Activated CD8-positive, alpha-beta memory T cell treated with anti-CD3 and anti-CD28 coated beads for 48 hours (primary cell): ENCODE measurements at places on chromosomes 5 and 9.

GRCh38 chr9:133953976-133954709 lies 38.0 kb downstream of the VAV2 start:
- no peak for DNase-seq

GRCh38 chr5:143306040-143306439 lies 97.4 kb downstream of the NR3C1 start:
- no peak for DNase-seq

DNA sequence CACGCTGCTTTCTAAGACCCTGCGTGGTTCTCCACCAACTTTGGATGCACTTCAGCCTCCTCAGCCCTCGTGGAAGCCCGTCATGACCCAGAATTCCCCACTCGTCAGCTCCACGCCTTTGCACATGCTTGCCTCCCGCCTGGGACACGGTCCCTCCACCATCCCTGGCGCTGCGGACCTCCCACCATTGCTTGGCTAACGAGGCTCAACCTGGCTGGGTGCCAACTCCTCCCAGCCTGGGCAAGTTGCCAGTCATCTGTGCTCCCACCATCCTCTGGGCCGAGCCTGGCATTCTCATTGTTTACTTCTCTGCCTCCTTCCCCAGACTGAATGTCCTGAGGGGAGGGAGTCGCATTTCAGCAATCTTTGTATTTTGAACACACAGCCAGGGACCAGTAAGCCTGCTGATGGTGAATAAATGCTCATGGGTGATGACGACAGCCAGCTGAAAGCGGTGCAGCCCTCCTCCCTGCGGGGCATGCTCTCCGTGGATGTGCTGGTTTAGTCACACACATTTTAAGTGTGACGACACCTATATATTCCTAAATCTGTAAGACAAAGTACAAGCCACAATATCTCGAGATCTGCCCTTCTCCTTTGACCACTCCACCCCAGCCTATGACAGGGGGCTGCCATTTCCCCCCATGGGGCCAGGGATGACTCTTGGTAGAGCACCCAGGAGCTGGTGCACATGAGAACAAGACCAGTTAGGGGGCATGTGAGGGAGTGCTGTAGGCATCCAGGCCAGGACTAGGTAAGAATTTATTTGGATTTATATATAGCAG lies 37.6 kb downstream of the ANKRD33B start:
- no peak for DNase-seq

GRCh38 chr5:124922255-124922975 lies 176.0 kb upstream of the ZNF608 start:
- DNase-seq = no peak

DNA sequence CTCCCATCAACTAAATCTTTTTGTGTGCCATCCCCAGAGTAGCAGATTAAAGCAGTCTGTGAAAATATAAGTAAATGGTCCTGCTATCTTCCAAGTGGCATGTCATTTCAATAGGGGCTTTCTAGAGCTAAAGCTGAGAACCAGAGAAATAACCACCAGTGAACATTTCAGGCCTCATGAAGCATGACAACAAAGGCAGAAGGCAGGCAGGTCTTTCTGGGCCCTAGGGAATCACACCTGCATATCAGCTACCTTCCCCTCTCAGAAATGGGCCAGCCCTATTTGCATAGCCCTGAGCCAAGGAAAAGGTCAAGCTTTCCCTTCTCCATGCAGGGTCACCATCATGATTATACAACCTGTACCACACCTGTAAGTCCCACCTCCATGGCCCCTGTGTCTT lies 205.3 kb downstream of the DEPDC1B start:
- no peak for DNase-seq

DNA sequence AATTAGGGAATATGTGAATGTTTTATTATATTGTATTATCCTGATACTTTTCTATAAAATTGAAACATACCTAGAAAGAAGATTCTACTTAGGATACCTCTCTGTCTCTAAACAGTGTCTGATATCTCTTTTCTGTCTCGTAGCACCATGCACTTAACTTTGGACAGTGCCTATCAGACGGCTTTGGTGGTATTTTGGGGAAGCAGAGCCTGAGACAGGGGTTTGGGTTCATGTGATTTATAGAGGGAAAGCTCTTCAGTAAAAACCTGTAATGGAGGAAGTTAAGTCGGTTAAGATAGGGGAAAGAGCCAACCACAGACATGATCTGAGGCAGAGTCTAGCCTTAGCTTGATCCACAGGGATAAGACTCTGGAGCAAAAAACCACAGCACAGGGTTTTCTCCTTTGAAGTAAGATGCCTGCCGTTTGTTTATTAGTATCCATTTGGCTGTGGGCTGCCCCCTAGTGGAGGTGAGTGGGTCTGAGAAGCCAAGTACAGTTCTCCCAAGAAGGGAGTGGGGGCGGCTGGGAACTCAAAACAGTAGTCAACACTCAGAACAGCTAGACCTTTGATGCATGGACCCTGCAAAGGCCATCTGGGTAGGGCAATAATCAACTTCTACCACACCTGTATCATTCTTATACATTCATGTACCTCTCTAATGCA lies 141.2 kb upstream of the ASTN2 start:
- no peak for DNase-seq

DNA sequence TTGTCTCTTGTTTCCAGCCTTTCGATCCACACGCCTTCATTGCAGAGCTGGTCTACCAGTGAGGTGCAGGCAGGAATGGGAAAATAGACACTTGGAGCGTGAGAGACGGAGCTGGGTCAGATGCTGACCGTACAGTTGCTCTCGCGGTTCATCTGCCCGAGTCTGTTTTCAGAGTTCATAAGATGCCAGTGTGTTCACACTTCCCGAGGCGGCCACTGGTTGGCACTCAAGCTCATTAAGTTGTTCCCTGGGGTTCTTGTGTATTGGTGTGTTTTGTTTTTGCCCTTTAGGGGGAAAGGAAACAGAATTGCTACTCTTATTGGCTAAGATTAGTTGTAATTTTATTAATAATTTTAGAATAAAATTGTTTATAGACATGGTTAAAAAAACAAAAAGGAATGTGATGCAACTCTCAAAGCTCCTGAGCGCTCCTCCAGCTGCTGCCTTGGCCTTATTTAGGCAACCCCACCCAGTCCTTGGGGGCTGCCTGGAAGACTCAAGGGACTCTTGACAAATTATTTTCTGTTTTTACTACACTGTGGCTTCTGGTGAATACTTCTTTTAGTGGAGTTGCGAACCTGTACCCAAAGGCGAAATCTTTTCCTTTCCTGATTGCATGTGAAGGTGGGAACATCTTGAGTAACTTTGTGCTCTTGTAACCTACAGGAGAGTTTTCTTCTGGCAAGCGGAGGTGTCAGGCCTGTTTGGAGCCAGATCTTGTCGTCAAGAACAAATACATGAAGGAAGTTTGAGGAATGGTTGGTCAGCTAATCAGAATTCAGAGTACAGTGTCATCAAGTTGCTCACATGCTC lies 146.1 kb downstream of the MAST4 start:
- DNase-seq = no peak

- no peak for DNase-seq
Measured at GRCh38 chr9:5445886-5446285, 4.5 kb upstream of the CD274 start.

GRCh38 chr5:35488055-35488454 lies 129.6 kb upstream of the SPEF2 start:
- DNase-seq = no peak

DNA sequence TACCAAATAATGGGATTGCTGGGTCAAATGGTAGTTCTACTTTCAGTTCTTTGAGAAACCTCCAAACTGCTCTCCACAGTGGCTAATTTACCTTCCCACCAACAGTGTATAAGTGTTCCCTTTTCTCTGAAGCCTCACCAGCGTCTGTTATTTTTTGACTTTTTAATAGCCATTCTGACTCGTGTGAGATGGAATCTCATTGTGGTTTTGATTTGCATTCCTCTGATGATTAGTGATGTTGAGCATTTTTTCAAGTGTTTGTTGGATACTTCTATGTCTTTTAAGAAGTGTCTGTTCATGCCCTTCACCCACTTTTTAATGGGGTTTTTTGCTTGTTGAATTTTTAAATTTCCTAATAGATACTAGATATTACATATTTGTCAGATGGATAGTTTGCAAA lies 28.4 kb upstream of the SUSD1 start:
- no peak for DNase-seq

DNA sequence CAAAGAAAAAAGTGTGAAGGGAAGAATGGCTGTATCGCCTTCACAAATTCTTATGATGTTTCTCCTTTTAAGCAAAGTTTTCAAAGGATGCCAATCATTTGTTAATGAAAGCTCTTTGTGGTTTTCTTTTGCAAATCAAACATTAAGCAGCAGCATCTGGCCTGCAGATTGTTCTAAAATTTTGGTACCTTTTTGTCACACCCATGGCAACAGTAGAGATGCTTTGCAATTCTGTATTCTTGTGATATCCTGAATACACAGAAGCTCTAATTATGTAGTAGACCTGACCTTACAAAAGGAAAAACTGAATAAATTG lies 79.8 kb downstream of the CDO1 start:
- DNase-seq = no peak

DNA sequence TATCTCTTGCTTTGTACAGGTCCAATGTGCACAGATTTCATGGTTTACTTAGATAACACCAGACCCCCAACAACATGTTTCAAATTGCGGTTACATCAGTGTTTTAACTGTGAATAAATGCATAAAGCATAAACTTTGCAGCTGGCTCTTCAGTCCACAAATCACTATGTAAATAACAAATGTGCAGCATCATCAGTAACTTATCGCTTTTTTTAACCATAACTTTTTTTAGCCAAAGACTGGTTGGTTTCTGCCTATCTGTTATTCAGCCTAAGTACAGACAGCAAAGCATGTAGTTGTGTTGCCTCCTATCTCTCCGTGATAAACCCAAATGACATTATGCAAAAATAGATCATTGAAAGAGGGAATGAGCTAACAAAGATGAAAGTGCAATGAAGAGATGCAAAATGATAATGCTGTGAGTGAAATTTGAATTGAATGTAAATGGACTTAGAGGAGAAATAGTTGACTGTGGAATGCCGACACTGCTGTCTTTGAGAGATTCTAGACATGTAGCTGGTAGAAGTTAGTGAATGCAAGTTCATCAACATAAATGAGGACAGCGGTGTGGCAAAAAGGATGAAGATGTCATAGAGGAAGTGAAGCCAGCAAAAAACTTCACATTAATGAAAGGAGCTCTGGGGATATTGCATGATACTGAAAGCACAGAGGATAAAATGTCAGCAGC lies 108.8 kb downstream of the PDE8B start:
- DNase-seq = no peak

DNA sequence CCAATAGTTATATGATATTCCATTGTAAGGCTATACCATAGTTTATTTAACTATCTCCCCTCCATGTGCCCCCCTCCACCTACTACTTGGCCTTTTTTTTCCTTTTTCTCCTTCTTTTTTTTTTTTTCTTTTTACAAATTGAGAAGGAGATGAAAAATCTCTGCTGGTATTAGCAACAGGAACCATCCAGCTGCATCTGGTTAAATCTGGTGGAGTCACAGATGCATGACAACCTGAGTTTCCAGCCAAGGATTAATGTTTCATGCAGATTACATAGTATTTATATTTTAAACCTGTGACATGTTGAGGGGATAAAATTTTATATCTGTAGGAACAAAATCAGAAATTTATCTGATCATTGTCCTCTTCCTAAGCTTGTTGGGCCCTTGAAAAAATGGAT lies 128.5 kb upstream of the IQGAP2 start:
- DNase-seq = no peak

GRCh38 chr5:39160576-39161213 lies 58.7 kb downstream of the FYB1 start:
- DNase-seq = no peak
